ENCODE measurements at places on chromosomes 16 and 17.

DNA sequence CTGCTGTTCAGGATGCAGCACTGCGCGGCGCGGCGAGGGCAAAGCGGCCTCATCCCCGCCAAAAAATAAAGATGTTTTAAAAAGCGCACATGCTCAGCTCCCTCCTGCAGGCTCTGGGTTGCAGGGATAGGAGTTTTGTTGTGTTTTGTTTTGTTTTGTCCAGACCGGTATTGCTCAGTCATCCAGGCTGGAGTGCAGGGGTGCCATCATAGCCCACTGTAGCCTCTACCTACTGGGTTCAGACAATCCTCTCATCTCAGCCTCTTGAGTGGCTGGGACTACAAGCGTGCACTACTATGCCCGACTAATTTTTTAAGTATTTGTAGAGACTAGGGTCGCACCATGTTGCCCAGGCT, 636 bp downstream of the WWOX start:
- no peak for DNase-seq

DNA sequence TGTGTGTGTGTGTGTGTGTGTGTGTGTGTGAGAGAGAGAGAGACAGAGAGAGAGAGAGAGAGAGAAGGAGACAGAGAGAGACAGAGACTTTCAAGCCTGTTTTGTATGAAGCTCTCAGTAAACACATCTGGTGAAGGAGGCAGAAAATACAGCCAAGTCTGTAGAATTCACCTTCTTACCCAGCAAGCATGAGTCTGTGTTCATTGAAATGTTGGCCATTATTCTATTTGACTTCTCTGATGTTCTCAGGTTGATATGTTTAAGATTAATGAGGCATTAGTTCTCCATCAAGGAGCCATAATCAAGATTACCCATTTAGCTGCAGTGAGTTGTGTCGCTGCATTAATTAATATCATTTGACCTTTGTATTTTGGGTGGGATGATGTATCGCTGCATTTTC, 895.8 kb upstream of the EEF2KMT start:
- no peak for DNase-seq

DNA sequence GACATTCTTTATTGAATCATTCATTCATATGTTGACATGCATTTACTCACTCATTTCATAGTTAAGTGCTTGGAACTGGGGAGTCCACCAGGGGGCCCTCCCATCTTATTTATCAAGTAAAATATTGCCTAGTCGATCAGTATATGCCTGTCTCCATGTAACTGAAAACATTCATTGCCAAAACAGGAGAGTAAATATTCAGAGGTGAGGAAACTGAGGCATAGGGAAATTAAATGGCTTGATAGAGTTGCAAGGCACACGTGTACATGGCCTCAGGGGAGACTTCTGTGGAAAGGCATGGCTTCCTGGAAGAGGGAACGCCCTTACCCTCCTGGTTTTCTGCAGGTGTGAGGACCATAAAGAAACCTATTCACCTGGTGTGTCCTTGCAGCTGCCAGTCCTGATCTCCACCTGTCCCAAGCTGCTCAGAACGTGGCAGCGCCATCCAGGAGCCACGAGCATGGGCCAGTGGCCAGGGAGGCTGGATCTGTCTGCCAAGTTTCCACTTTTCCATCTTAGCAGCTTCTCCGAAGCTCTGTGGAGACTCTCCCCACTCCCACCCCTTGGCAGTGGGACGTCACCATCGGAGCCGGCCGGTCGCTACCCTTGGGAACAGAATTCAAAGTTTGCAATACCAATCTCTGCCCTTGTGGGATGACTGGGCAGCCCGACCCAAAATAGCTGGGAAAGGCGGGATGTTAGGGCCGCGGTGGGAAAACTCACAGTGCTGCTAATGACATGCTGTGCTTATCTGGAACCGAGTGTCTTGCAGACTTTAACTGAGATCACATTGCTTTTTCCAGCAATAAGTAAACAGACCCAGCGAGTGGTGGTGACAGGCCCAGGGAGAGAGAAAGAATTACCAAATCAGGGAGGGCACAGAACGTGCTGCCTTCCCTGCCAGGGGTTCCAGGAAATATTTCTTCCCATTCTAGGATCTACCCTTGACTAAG, 4.1 kb upstream of the C1QTNF1 start:
- peak; percentile 65 for DNase-seq

- no peak for DNase-seq
Measured at GRCh38 chr16:74888888-74889287, 96.0 kb downstream of the WDR59 start.

DNA sequence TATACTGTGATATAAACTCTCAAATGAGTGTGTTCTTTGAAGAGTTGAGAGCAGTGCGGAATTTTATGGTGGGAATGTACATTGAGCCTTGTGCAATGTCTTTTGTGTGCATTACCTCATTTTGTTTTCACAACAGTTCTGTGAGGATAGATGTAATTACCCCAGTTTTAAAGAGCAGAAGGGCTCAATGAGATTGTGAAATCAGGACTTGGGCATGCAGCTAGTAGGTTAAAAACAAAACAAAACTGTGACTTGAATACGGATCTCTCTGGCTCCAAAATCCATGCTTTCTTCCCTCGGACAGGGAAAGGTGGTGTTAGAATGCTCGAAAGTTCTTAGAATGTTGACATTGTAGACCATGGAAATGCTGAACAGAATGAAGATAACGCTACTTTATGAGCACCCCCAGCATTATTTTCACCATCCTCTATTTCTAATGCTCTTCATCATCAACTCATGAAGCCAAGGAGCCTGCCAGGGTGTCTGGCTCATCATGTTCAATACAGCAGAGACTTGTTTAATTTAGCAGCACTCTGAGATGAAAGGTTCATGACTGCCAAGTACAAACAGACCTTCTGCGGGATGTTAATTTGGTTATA, 17.1 kb downstream of the MRTFB start:
- DNase-seq = no peak
